Stimulated activated CD8-positive, alpha-beta memory T cell treated with anti-CD3 and anti-CD28 coated beads, Interleukin-4, amount 100 ng/mL, for 48 hours (primary cell): ENCODE measurements at places on chromosomes 7 and 10.
A peak's percentile ranks its signal among the peaks of the same experiment; 100 is the strongest.

- no peak for DNase-seq
Observed at GRCh38 chr10:125132344-125132743, 28.0 kb downstream of the CTBP2 start.

DNA sequence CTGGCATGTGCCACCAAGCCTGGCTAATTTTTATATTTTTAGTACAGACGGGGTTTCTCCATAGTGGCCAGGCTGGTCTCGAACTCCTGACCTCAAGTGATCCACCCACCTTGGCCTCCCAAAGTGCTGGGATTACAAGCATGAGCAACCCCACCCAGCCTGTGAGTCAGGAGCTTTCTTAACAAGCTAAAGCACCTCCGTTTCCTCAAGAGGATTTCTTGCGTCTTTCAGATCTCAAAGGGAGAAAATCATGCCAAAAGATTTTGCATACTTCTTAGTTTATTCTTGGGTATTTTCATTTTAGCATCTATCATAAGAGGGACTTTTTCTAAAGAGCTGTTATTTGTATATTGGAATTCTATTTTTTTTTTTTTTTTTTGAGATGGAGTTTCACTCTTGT, 47.9 kb upstream of the FOXK1 start:
- DNase-seq = no peak

GRCh38 chr7:77288676-77289320, 89.2 kb upstream of the FGL2 start:
- DNase-seq = no peak

DNA sequence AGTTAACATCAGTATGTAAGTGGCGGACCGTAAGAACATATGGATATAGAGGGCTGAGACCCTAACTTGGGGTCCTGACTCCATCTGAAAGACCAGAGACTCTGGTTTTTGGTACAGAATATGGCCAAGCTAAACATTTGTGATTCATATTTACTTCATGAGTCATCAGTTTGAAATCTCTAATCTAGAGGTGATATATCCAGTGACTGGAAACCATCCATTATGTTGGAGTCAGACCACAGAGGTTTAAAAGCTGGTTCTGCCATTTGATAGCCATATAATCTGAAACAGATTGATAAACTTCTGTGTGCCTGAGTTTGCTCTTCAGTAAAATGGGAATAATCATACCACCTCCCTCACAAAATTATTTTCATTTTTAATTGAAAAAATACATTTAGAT, 505.3 kb downstream of the SORCS3 start:
- DNase-seq = no peak

DNA sequence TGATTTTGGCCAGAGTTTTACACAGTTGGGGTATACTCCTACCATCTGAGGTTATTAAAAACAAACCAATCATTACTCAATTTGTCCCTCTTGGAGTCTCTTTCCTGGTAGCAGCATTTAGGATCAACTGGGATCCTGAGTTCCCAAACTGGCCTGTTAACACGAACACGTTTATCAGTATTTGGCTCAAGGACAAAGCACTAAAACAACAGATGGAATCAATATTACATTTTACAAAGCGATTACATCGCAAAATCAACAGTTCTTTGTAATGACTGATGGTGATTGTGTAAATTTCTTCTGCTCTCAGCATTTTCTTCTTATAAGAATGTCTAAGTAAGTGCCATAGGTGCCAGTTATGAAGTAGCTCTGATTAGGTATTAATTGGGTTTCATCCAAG, 582.9 kb upstream of the ANKRD30A start:
- no peak for DNase-seq

- DNase-seq = no peak
Observed at GRCh38 chr7:18861514-18862118, 255.8 kb downstream of the TWIST1 start.

DNA sequence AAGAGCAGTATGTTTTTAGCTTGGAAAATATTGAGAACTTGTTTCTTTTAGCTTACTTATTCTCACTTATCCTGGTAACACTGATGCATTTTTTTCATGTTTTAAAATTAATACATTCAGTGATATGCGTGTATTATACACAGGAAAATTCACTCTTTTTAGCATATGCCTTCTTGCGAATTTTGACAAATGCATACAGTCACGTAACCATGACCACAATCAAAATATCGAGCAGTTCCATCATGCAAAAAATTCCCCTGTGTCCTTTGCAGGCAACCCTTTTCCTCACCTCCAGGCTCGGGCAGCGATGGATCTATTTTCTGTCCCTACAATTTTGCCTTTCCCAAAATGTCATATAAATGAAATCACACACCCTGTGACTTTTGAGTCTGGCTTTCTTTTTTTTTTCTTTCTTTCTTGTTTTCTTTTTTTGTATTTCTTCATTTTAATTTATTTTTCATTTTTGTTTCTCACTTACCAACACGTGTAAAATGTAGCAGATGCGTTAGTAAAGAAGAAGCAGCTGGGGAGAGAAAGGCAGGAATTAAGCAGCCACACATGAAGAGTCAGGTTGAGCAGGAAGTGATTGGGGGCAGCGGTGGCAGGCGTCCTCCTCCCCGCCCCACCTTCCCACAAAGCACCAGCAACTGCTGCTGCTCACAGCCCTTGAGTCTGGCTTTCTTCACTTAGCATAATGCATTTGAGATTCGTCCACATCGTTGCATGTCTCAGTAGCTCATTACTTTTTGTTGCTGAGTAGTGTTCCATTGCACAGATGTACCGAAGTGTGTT, 29.9 kb downstream of the ADRB1 start:
- no peak for DNase-seq

DNA sequence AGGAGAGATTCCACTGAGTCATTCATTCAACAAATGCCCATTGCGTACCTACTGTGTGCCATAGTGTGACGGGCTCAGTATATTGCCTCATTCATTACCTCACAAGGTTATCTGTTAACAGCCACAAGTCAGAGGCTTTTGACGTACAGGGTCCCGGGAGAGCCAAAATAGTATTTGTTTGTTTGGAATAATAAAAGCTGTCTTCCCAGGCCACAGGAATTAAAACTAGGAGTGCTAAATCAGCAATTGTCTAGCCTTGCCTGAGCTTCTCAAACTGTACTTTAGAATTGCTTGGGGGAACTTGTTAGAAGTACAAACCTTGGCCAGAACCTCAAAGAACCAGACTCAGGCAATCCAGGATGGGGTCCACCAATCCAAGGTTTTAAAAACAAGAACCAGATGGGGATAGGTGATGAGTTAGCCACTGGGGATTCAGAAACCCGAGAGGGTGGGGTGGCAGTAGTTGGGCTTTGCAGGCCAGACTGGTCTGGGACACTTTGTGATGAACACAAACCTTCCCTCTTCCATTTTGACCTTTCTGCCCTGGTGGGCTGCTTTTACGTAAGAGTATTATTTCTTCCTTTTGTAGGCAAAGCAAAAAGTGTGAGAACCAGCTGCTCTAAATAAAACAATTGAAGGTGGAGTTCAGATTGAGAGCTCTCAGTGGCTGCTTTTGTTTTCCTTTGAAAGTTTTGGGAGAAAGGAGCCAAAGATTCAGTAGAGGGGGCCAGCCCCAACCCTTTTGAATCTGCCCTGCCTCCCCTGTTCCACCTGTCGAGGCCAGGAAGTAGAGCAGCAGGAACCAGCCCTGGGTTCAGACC, 113.0 kb upstream of the ANLN start:
- DNase-seq = no peak

GRCh38 chr7:45053941-45054340, 34.8 kb downstream of the NACAD start:
- no peak for DNase-seq

DNA sequence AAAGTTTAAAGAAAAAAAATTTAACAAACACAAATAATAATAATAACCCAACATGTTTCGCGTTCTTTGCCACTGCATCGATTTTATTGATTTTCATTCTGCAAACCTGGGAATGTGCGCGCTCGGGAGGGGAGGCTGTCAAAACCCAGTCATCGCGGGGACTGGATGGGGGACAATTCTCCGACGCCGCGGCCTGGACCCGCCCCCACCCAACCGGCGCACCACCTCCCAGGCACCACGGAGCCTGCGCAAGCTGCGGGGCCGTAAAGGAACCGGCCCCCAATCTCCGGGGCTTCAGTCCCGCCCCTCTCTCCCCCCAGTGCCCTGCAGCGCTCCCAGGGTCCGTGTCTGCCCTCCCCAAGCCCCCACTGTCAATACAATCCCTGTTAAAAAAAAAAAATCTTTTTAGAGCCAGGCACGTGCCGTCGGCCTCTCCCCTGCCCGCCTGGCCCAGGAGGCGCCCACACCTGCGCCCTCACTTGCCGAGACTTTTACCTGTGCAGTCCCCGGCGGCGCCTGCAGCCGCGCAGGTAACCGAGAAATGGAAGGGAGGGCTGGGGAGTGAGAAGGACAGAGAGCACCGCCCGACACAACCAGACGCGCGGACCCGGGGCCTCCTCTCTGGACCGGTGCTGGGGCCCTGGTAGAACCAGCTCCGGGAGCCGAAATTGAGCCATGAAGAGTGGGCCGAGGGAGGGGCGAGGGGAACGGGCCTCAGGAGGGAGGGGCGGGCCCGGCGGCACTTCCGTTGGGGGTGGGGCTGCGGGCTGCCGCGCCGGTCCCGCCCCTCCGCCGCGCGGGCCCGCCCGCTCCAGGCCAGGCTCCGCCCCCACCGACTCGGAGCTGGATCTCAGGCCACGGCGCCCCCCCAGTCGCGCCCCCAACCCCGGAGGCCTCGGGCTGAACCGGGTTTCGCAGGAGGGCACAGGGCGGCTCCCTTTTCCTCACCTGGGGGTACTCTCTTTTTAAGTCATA, 7.6 kb upstream of the ZNF503 start:
- peak; percentile 57 for DNase-seq

GRCh38 chr10:101319241-101319915, 34.6 kb upstream of the BTRC start:
- no peak for DNase-seq
